HuH-7 (cell line): ENCODE measurements at places on chromosomes 4 and X.

DNA sequence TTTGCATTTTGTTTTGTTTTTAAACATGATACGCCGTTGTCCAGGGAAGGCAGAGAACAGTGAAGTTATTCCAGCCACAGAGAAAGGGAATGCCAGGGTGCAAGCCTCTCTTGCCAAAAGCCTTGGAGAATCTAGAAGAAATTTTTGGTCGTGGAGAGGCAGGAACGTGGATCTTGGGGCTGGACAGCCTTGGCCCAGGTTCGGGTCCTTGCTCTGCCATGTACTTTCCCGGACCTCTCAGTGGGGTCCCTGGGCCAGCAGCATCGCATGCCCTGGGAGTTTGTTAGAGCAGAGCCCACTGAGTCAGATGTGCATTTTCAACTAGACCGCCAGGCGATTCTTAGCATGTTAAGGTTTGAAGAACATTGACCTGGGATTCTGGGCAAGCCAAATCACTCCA lies 18.6 kb downstream of the FAM9A start:
- DNase-seq = no peak

- no peak for DNase-seq
Observed at GRCh38 chr4:185894481-185894880, 82.5 kb upstream of the SORBS2 start.

- DNase-seq = no peak
Observed at GRCh38 chr4:137378821-137379220, 153.5 kb downstream of the PCDH18 start.

DNA sequence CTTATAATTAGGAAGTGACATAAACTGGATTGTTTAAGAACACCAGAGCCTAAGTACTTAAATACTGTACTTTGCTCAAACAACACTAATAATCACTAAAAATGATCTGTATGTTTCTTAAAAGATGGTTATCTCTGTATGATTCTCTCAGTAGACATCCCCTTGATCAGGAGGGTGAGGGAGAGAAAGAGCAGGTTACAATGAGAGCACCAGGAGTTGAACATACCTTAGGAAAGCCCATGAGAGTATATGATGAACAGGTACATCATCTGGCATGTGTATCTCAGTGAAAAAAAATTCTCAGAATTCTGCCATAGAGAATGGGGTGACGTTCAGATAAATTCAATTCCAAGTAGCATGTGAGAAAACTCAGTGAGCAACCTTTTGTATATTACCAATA lies 59.9 kb upstream of the IL2 start:
- DNase-seq = no peak

- DNase-seq = no peak
Observed at GRCh38 chrX:56281789-56282188, 49.6 kb downstream of the KLF8 start.

DNA sequence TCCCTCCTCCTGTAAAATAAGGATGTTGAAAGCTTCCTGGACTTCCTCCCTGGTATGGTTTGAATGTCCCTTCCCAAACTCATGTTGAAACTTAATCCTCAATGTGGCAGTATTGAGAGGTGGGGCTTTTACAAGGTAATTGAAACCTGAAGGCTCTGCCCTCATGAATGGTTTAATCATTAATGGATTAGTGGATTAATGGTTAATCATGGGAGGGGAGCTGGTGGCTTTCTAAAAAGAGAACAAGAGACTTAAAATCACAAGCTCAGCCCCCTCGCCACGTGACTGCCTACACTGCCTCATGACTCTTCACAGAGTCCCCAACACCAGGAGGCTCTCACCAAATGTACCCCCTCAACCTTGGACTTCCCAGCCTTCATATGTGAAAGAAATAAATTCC lies 124.6 kb upstream of the ANXA3 start:
- no peak for DNase-seq

DNA sequence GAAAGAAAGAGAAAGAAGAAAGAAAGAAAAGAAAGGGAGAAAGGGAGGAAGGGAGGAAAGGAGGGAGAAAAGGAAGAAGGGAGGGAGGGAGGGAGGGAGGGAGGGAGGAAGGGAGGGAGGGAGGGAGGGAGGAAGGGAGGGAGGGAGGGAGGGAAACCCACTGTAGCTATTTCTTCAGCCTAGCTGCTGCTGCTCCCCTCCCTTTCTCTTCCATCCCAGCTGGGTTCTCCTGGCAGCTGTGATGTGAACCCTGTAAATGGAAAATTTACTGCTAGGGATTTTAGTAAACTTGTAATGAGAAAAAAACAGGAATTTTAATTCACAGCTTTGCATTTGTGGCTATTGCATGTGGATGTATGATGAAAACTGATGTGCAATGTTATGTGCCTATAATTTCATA lies 8.0 kb downstream of the NR0B1 start:
- no peak for DNase-seq

DNA sequence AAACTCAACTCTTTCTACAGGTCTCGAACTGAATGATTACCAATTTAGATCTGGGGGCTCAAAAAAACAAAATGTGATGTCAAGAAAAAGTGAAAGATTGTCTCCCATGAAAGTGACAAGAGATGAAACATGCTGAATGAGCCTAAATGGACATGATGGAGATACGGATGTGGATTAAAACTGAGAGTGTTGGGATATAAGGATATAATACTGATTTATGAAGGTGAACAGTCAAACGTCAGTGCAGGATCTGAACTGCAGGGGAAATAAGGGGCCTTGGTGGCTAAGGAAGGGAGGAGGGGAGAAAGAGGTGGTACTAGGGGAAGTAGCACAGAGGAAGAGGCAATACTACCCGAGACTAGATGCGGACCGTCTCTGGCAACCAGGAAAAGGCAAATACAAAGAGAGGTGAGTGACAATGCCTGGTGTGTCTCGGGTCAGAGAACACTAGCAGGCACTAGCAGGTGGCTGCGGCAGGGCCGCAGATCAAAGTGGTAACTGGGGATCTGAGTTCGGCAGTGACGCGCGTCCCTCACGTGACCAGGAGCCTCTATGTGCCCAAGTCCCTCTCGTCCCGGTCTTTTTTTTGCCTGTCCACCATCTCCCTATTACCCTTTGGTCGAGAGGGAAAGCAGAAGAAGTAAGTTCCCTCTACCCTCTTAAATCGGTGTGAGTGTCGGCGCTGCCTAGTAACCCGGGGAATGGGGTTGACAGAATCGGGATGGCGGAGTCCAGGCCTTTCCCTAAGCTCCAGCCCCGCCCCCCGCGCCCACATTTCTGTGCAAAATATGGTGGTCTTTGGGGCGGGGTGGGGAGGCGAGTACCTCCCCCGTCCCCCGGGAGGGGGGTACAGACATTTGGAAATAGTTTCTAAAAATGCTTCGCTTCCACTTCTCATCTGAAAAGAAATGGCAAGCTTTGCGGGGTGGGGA lies at the start of gene TCEAL1:
TSS of gene TCEAL1 (plus strand) at position 590 of the 932 bp plus-strand sequence. CDS start 942 bp downstream, outside the sequence.
- peak; percentile 36 for DNase-seq

GRCh38 chrX:40912576-40912975 lies 172.7 kb upstream of the USP9X start:
- DNase-seq = no peak

- DNase-seq = no peak
Observed at GRCh38 chr4:184851200-184851541, 25.4 kb upstream of the ACSL1 start.

GRCh38 chr4:122249357-122249756 lies 97.2 kb downstream of the BLTP1 start:
- DNase-seq = no peak

GRCh38 chr4:40493160-40493559 lies 136.5 kb downstream of the RBM47 start:
- no peak for DNase-seq

DNA sequence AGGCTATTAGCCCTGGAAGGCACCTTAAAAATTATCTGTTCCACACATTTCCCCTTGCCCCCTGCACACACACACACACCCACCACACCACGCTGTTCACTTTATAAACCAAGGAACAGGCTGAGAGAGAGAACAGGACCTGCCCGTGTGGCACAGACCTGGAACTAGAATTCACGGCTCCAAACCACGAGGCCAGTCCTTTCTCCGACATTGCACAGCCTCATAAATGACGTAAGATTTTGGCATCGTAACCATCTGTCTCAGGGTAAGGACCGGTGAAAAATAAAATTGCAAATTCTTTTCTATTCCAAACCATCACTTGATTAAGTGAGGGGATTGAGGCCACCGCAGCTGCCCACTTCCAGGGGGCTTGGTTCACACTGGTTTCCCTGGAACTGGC lies 330.3 kb downstream of the BCOR start:
- no peak for DNase-seq

GRCh38 chr4:84032372-84032771 lies 466.7 kb downstream of the NKX6-1 start:
- no peak for DNase-seq

- DNase-seq = no peak
Observed at GRCh38 chrX:81120936-81121371, 80.8 kb downstream of the HMGN5 start.

DNA sequence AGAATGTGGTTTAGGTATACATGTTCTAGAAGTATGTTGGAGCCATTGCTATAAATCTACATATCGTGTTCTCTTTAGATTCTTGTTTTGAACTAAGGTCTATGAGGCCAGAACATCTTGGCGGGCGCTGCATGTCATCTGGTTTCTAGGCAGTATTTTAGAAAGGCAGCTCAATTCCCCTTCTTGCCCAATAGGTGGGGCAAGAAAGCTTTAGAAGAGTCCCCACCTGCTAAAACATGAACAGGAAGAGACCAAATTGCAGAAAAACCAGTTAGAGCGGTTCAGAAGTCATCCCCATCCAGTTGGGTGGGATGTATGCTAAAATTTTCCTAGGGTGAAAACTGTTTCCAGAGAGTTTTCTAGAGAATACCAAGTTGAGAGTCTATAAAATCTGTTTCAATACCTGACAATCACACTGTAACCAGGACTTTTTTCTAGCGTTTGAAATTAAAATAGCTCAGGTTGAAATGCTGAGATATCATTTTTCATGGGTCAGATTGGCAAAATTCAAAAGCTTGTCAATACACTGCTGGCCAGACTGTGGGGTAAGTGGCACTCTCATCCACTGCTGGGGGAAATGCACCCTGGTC lies 17.5 kb upstream of the SH3KBP1 start:
- DNase-seq = peak; percentile 18

DNA sequence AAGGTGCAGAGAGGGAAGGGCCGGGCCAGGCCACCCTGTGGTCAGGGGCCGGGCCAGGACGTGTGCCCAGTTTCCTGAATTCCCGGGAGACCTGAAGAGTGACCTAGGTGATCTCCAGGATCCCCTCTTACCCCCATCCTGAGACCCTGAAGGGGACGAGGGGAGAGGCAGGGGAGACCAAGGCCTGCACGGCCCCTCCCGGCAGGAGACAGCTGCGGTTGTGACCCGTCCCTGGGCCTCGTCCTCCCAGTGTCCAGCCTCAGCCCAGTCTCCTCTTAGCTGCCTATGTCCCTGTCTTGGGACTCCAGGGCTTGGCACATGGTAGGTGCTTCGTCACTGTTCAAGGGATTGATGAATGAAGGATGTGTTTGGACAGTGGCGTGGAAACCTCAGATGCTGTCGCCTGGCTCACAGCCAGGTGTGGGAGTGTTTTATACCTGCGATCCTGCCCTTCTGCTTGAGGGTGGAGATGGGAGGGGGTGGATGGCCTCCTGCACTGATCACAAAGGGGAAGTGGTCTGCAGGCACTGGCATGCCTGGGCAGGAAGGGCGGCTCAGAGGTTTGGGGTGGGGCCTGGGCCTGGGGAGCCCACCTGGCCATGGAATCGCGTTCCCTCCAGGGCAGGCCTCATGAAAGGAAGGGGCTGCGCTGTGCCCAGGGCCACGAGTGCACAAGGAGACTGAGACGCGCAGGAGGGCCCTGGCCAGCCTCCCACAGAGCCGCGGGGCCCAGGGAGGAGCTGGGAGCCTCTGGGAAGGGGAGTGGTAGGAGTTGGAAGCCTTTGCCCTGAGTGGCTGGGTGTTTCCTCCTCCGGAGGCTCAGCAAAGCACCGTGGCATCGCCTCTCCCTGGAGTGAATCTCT lies 6.9 kb downstream of the SH3TC1 start:
- DNase-seq = no peak

DNA sequence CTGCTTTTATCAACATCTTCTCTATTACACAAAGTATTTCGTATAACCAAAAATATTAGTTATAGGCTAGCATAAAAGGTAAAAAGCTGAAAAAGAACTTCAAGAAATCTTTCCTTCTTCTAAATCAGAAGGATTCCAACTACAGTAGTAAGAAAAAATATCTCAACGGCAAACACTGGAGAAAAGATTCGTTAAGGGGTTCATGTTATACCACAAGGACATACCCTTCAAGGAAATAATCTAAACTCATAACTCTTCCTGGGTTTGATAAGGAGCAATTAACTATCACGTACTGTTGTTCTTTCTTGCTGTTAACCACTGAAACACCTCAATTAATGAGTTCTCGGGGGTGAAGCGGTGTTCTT lies 1.5 kb downstream of the SMIM14 start:
- no peak for DNase-seq

- DNase-seq = no peak
Observed at GRCh38 chrX:5617666-5618065, 611.0 kb downstream of the NLGN4X start.

DNA sequence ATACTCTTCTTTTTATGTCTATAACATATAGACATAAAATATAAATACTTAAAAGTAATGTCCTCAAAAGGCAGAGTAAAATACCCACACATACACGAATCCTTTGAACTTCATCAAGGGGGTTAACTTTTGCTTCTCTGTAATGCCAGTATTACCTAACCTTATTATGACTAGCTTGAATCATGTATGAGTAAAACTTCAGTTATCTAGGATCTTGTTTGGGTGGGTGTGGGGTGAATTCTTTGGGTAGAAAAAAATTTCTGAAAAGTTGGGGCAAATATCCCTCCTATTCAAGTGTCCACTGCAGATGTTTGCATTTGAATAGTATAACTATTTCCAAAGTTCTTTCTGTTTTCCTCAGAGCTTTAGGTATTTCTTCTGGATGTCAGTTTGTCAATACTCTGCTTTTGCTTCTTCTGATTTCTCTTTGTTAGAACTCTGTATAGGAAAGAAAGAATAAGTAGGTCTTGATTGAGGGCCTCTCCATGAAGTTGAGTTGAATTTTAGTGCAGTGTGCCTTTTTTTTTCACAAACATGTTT lies 173.8 kb downstream of the ADGRL3 start:
- no peak for DNase-seq

DNA sequence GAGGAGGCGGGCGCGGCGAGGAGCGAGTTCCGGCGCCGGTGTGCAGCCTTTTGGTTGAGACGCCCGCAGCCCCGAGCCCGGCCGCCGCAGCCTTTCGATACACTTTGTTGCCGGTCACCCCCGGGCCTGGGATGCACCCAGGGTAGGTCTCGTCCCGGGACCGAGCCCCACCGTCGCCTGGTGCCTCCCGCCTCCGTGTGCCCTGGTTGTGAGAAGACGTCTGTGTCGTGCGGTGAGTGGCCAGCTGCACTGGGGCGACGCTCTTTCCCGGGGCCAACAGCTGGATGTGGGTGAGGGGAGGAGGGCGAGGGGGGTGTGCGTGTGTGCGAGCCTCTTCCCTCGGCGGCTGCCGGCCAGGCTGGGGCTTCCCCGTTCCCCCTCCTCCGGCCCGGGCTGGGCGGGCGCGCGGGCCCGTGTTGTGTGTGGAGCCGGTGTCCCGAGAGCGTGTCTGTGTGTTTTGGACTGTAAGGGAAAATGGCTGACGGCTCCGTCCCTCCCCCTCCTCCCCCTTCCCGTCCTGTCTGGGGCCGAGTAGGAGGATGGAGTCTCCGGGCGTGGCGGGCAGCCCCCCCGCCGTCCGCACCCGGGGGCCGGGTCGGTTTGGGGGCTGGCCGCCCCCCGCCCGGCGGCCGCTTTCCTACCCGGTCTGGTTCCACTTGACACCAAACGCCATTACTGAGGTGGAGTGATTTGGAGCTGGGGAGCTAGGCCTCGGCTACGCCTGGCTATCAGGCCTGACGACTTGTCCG lies 807 bp downstream of the USP9X start:
- DNase-seq = peak; percentile 20
